ENCODE measurements at places on chromosomes 3 and 15. TPM values are rescaled to one million over a fixed set of nuclear protein-coding genes. Genes with fewer than 3 reads are reported as not detected.

The AP3B2 gene
- not detected for total RNA-seq

The LRRC31 gene
- not detected for total RNA-seq

The SLC28A2 gene
- total RNA-seq: not detected

The UBA7 gene
- total RNA-seq: 18.6 TPM

The SETMAR gene
- total RNA-seq: 13.4 TPM

The WDR49 gene
- under 0.01 TPM for total RNA-seq

The CHRM5 gene
- total RNA-seq: not detected

The SV2B gene
- 2.3 TPM for total RNA-seq

The TMEM207 gene
- total RNA-seq: not detected

The PCYT1A gene
- total RNA-seq: 88.5 TPM

The ARPP21 gene
- total RNA-seq: under 0.01 TPM

The OR5AC2 gene
- total RNA-seq: not detected

The KIF7 gene
- 3.9 TPM for total RNA-seq

The PAQR9 gene
- total RNA-seq: not detected

The TAGLN3 gene
- not detected for total RNA-seq

The NLGN1 gene
- 11.4 TPM for total RNA-seq

The MED12L gene
- total RNA-seq: 0.65 TPM

The EPHA3 gene
- not detected for total RNA-seq

The DHFR2 gene
- 2.4 TPM for total RNA-seq

The KBTBD13 gene
- not detected for total RNA-seq

The HTD2 gene
- total RNA-seq: 9.1 TPM

The EIF2A gene
- 219 TPM for total RNA-seq

The ZPLD1 gene
- total RNA-seq: not detected

The GATA2 gene
- 30.1 TPM for total RNA-seq

The APOD gene
- 5.7 TPM for total RNA-seq

The ANKRD34C gene
- not detected for total RNA-seq

The IMPG2 gene
- 0.98 TPM for total RNA-seq
